ENCODE measurements at places on chromosomes 2 and 18.

GRCh38 chr2:177193240-177193639 is 19.4 kb upstream of the HNRNPA3 start:
- DNase-seq = no peak

DNA sequence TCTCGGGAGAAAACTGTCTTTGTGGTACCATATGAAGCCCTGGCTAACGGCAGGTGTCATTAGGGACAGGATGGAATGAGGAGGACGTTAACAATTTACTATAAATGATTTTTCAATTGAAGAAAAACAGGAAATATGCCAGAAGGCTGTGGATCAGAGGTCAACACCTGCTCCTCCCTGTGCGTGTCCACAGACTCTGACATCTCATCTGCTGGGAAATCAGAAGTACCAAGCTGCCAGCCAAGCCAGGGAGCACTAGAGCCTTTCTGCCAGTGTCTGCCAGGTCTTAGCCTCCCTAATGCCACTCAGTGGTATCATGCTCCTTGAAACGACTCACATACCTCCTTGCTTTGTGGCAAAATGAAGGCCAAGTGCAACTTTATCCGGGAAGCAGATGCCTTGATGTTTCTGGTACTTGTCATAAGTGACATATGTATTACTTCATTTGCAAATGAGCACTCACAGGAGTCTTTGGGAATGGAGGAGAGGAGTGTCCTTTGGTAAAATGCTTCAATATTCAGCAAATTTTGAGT is 541.1 kb downstream of the SATB2 start:
- no peak for DNase-seq

DNA sequence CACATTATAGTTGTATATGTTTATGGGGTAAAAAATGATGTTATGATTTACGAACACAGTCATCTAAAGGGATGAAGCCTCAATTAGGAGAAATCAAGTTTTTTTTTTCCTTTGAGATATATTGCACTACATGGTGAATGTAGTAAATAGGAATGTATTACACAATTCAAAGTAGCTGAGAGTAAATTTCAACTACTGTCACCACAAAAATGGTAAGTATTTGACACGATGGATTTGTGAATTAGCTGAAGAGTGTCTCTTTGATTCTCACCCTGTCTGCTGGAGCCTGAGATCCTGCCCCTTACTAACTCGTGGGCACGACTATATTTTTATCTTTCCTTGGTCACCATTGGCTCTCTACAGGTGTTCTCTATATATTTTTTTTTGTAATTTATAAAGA is 540.4 kb upstream of the DSEL start:
- DNase-seq = no peak

DNA sequence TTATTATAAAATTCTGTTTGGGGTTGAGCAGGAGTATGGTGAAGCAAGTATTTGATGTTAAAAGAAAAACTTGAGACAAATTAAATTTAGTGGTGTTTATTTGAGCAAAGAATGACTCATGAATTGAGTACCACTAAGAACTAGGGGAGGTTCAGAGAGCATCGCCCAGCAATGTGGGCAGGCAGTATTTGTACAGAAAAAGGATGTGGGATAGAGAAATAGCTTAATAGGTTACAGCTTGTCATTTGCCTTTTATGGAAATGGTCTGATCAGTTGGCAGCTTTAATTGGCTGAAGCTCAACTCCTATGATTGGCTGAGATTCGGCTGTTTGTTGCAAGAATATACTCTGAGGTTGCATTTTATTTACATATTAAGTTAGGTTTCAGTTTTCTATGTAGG is 68.2 kb downstream of the LRATD1 start:
- no peak for DNase-seq

DNA sequence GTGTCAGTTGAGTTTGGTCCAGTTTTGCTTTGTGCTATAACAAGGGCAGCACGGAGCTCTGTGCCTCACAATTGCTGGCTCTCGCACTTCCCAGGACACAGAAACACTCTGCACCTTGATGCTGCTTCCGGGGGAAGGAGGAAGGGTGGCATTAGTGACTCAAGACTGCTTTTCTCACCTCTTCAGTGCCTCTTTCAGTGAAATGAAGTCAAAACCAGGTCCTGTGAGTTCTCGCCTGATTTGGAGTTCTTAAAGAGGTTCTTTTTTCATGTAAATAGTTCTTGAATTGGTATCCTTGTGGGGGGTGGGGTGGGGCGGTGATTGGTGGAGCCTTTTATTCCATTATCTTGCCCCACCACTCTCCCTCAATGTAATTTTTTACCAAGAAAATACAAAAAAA is 91.5 kb upstream of the MYT1L start:
- no peak for DNase-seq

GRCh38 chr18:39966275-39966674 is 1988.8 kb upstream of the PIK3C3 start:
- no peak for DNase-seq

DNA sequence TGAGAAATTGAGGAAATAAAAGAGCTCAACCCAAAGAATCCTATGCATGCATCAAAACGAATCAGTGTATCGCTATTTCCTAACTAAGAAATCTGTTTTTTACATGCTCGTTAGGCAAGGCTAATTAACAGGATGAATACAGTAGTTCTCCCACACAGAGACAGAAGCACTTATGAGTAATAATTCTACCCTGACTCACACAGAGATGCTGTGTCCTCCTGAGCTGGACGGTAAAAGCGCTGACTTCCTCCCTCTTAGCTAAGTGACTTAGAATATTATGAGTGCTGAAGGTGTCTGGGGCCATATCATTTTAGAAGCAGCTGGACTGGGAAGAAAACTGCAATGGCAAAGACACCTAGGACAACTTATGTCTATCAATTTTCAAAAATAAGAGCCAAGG is 18.5 kb downstream of the PLEKHM3 start:
- no peak for DNase-seq

DNA sequence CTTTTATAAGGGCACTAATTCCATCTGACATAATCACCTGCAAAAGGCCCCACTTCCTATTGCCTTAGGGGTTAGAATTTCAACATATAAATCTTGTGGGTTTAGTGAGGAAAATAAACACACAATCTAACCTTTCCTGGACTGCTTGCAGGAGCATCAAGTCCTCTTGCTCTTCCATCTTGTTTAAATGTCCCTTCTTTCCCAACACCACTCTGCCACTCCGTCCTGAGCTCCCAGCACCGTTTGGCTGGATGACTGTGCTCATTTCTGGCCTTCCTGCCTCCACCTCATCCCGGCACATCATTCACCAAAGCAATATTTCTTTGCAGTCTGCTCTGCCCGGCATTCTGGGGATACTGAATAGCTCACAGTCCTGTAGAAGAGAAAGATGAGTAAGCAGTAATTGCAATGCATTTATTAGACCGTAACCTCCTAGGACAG is 247.8 kb downstream of the BCL2 start:
- DNase-seq = no peak

DNA sequence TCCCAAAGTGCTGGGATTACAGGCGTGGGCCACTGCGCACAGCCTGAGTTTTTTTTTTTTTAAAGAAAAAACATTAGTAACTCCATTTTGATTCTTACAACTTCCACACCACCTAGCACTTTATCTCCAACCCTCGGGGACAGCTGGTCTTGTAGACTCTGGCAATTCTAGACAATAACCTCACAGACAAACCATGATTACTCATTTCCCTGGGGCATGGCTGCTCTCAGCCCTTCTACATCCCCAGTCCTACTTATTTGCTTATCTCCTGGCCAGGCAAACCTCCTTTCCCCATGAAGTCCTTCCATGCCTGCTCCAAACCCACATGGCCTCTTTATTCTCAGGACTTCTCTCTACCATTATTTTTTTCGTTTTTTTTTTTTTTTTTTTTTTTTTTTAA is 91.1 kb downstream of the ACTR3 start:
- DNase-seq = no peak

- no peak for DNase-seq
Observed at GRCh38 chr2:114742245-114742644, 299.8 kb downstream of the DPP10 start.

GRCh38 chr18:62857263-62857976 is 142.1 kb downstream of the PHLPP1 start:
- DNase-seq = no peak

- DNase-seq = no peak
Observed at GRCh38 chr2:241563571-241563980, 5.0 kb downstream of the BOK start.

- no peak for DNase-seq
Observed at GRCh38 chr2:66306483-66306882, 128.4 kb upstream of the MEIS1 start.

- no peak for DNase-seq
Observed at GRCh38 chr2:107742460-107743027, 84.1 kb upstream of the RGPD4 start.

DNA sequence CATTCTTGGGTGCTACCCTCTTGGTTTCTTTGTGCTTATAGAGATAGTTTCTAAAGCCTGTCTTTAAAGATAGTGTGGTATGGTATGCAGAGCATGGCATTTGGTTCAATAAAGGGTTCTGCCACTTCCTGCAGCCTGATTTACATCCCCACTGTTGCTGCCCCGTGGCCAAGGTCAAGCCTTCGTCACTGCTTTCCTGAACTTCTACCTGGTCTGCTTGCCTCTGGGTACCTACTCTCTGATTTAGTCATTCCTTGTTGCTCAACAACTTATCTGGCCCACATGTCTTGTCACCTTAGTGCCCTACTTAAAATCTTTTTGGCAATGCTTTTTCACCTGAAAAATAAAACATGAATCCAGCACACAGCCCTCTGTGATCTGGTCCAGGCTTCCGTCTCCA is 352.9 kb downstream of the LPIN1 start:
- DNase-seq = no peak

DNA sequence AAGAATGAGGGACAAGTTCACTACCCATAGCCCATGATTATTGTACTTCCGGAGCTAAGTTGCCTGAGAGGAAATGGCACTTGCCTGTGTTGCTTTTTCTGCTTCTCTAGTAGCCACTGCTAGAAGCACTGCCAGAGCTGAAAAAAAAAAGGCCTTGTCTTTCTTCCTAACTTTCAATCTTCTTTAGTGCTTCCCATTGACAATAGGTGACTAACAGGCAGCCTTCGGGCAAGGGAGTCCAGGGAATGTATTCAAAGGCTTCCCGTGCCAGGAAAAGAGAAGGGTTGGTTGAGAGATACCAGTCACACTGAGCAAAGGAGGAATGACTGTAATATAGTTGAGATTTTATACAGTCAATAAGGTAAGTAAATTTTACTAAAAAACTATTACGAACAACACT is 242.0 kb downstream of the CALCRL start:
- no peak for DNase-seq

DNA sequence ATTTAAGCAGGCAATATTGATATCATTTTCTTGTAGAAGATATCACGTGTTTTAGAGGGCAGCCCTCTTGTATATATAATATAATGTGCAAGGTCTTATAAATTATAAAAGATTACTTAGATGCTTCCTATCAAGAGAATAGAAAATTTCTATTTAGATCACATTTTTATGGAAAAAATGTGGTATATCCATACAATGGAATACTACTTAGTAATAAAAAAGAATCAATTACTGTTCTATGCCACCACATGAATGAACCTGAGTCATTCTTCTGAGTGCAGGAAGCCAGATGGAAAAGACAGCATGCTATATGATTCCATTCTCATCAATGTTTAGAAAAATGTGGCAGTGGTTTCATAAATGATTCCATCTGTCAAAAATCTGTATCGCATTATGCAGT is 23.6 kb downstream of the CYP27C1 start:
- no peak for DNase-seq

DNA sequence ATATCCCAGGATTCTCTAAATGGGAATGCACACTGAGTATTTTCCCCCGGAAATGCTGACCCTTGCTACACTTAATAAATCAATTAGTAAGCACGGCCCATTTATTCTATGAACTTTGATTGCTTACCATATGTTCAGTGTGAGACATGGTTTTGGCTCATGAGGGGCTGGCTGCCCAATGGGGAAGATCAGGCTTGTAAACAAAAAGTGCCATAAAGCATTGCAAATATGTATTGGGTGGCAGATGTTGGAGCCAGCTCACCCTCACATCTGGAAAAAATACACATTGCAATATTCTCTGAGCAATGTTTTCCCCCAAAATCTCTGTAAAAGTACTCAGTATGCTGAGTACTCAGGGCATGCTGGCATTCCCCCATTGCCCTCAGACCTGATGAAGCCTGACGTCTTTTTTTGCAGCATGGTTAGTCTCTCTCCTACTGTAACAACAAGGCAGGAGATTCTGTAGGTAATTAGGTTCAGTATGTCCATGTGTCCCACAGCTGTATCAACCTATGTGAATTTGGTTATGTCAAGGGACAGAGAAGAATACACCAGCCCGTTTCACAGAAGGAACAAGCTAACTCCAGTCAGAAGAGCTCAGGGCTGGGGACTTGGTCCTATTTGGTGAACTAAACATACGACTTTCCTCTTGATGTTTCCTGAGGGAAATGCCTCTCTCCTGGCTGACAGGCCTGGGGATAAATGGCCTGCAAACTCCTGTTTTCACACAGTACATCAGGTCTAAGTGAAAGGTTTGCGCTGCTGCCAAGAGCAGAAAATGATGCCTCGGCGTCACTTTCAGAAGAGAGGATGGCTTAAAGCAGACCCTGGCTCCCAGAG is 202.4 kb downstream of the INSIG2 start:
- no peak for DNase-seq

DNA sequence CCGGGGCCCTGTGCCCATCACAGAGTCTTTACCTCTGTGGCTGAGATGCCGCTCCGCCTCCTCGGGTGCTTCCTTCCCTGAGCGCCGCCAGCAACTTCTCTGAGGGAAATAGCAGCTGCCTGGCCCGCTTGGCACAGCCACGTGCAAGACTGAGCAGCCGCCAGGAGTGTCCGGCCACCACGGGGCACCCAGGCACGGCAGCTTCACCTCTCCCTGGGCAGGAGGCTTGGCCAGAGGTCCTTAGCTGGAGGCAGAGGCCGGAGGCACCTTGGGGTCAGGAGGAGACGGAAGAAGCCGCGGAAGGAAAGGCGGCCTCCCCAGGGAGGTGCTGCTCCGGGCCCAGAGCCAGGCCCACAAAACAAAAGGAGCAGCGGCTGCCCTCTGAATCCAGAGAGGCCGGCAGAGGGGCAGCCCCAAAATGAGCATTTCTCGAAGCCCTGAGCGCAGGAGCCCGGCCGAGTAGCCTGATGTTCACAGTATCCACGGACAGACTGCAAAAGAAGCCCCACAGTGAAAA is 6.0 kb upstream of the LIMS2 start:
- no peak for DNase-seq

DNA sequence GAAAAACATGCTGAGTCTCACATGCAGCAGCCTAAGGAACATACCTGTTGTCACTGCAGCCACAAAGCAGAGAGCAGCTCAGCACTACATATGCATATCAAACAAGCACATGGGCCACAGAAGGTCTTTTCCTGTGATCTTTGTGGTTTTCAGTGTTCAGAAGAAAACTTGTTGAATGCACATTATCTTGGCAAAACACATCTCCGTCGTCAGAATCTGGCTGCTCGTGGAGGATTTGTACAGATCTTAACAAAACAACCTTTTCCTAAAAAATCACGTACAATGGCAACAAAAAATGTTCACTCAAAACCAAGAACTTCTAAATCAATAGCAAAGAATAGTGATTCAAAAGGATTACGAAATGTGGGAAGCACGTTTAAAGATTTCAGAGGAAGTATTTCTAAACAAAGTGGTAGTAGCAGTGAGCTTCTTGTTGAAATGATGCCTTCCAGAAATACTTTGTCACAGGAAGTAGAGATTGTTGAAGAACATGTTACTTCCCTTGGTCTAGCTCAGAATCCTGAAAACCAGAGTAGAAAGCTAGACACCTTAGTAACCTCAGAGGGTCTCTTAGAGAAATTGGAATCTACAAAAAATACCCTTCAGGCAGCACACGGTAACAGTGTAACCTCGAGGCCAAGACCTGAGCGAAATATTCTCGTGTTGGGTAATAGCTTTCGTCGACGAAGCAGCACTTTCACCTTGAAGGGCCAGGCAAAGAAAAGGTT is 34.1 kb downstream of the ZNF407 start:
- no peak for DNase-seq
